ENCODE measurements at places on chromosomes 16 and 17.
A peak's percentile ranks its signal among the peaks of the same experiment; 100 is the strongest.

DNA sequence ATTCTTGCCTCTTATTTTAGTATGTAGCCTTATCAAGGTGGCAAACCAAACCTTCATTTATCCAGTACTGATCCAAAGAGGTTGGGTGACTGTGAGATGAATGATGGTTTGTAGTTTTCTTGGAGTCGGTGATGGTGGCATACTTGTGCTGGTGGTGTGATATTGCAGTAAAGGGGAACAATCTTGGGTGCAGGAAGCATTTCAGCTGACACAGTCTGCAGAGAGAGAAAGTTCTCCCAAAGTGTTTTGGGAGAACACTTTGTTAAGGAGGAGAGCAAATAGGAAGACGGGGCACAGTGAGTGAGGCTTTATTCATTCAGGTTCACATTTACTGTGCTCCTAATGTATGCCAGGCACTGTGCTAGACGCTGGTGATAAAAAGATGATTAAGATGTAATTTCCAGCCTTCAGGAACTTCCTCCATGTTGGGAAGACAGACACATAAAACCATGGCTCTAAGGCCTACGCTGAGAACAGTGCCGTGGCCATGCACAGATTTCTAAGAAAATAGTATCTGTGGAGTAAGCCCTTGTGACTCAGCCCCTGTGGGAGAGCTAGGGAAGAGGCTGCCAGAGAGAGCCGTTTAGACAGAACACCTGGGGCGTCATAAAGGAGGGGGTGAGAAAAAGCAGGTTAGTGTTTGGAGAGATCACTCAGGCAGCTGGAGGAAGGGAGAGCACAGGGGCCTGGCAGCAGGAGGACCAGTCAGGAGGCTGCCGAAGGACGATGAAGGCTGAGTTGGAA lies 13.8 kb downstream of the HEATR3 start:
- no peak for DNase-seq

DNA sequence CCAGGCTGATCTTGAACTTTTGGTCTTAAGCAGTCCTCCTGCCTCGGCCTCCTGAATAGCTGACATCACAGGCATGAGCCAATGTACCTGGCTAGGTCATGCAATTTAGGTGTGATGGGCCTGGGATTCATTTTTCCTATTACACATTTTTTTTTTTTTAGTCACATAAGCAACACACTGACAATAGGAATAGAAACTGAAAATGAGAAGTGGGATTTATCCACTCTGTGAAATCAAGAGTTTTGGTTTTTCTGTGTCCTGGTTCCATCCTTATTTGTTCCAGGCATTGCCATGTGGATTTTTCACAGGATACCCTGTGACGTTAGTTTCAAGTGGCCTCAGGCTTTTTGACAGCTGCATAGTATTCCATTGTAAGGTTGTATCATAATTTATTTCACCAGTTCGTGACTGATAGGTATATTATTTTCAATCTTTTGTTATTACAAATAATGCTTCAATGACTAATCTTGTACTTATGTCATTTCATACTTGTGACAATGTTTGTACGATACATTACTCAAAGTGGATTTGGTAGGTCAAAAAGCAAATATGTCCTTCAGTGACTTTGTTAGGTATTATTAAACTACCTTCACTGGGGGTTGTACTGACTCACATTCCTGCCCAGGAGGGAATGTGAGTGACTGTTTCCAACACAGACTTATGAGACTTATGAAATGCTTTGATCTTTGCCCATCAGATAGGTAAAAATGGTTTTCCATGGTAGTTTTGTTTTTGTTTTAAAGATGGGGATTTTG lies 10.6 kb downstream of the ADCY7 start:
- DNase-seq = no peak

- no peak for DNase-seq
Observed at GRCh38 chr17:49216953-49217650, 6.6 kb downstream of the ABI3 start.

GRCh38 chr16:30780549-30780948 lies 6.5 kb downstream of the ZNF629 start:
- DNase-seq = no peak

DNA sequence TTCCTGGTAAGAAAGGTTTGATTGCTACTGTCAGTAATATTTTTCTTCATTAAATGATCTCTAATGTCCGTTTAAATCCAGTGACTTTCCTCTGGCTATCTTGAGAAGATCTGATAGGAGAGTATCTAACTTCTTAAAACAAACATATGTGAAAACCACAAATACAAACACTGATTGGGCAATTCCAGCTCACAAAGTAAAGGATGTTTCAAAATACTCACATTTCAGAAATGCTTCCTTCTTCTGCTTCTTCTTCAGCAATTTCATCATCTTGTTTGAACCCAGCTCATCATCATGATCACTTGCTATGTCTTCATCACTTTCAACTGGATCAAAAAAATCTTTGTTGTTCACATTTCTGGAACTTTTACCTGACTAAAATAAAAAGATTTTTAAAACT lies 64.3 kb upstream of the RBL2 start:
- no peak for DNase-seq

GRCh38 chr16:11499295-11500089 lies 87.2 kb downstream of the LITAF start:
- DNase-seq = no peak

DNA sequence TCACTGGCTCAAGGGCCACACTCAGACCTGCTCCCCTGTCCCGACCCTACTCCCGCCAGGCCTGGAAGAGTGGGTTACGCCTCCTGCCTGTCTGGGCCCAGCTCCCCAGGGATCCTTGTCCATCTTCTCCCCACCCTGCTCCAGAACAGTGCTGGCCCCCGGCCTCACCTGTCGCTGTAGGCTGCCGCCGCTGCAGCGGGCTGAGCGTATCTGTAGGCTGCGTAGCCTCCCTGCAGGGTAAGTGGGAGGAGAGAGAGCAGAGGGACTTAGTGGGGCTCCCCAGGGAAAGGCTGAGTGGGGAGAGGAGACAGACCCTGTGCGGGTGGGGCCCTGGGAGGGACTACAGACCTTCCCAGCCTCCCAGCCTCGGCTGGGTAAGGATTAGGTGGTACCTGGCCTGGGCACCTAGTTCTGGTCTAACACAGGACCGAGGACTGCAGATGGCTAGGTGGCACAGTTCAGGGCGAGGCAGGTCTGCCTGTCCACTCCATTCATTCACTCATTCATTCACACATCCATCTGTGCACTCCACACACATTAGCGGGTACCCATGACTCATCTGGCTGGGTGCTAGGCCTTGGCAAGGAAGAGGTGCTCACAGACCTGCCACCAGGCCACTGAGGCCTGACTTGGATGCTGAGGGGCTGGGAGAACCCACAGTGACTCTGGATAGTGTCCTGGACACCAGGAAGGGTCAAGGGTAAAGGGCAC lies 20.9 kb downstream of the ENGASE start:
- no peak for DNase-seq

DNA sequence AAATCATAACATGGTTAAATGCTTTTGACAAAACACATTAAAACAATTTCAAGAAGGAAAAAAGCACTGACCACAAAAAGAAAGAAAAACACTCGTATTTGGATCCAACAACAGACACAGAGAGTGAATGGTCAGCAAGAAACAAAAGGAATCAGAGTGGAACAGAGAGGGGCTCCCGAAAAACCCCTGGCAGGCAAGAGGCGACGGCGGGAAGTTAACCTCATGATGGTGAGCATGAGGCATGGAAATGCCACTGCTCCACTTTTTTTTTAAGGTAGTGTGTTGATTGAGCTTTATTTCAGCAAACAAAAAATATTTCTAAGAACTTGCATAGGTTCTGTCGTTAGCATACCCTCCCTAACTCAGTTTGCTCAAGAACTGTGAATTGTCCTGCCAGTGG lies 32.1 kb upstream of the ST6GALNAC1 start:
- DNase-seq = no peak

DNA sequence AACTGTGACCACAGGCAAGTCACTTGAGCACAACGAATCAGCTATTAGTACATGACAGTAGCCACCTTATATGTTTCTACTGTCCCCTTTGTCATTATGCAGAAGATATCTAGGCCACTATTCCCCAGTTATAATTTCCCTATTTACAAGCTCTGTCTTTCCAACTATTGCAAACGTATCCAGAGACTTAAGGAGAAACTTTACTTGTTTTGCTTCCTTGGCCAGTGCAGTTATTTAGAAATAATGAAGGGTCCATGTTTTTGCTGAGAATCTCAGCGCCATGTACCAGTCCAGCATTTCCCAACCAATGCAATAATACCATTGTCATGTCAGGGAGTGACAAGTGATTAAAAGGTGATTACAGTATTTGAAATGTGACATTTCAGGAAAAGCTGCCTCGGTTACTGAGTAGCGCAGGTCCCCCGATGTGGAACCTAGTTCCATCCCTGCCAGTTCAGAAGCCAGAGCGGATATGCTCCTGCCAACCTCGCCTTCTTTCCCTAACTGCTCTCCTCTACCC lies 743 bp downstream of the ZNF624 start:
- DNase-seq = no peak

DNA sequence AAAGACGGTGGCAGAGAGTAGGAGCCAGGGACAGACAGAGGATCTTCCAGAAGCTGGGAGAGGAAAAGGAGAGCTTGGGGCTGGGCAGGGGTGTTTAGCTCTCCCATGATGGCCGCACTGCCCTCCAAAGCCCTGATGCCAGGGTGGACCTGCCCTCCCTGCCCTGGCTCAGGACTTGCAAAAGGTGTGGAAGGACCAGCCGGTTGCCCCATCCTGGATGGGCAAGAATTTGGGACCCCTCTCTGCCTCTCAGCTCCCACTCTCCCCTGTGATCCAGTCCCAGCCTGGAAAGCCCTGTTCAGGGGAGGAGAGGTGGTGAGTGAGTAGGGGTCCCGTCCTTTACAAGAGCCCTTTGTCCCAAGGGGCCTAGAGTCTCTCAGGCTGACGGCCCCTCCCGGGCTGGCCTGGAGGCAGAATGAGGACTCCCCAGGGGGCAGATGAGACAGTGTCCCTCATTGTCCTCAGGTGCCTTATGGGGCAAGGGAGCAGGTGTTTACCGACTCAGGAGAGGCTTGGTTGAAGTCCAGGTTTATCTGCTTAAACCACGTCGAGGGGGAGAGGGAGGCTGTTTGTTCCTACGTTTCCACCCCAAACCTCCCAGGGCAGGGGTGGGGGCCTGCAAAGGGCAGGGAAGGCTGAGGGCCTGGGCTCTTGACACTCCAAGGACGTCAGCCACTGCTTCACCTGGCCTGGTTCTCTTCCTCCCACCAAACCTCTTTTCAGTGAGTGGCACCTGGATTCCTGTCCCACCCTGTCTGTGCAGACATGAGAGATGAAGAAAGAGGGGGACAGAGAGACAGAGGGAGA lies 19.3 kb upstream of the ITGA3 start:
- DNase-seq = no peak

DNA sequence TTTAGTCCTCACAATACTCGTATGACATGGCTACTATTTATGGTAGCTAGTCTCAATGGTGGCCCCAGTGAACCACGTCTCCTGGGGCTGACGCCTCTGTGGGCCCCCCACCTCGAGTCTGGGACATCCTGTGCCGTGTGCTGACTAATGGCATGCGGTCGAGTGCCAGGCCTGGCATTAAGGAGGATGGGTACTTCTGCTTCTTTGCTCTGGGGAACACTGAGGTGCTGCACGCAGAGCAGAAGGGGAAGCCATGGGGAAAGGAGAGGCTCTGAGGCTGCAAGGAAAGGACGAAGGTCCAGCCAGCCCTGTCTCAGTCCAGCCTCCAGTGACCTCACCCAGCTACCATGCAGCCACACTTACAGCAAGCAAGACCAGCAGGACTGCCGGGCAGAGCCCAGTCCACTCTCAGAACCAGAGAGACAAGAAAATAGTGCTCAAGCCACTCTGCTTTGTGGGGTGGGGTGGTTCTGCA lies 5.7 kb upstream of the MPRIP start:
- no peak for DNase-seq

- DNase-seq = peak; percentile 85
Observed at GRCh38 chr17:40818733-40819527, 3.5 kb downstream of the KRT10 start.

DNA sequence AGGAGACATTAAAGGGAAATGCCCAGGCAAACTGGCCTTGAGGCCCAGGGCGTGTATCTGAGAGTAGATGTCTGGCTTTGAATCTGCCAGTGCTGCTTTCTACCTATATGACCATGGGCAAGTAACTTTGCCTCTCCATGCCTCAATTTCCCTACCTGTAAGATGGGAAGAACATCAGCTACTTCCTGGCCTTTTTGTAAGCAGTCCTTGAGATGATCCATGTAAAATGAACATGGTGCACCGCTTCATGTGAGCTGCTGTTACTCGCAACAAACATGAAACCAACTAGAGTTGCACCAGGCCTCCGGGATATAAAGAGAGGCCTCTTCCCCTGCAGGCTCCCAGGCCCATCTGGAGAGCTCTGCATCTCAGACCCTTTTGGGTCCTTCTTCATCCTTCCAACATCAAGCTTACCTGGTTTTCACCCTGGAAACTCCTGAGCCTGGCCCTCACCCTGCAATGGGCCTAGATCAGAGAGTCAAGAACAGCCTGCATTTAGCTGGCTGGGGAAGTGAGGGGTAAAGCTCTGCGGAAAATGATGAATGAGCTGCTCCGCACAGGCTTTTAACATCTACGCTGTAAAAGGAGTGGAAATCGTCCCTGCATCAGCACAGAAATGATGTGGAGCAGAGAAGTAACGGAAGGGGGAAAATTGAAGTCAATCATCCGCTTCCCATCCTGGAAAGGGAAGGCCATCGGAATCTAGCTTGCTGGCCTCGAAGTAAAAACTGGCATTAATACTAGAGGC lies 2.3 kb upstream of the MYH11 start:
- no peak for DNase-seq

DNA sequence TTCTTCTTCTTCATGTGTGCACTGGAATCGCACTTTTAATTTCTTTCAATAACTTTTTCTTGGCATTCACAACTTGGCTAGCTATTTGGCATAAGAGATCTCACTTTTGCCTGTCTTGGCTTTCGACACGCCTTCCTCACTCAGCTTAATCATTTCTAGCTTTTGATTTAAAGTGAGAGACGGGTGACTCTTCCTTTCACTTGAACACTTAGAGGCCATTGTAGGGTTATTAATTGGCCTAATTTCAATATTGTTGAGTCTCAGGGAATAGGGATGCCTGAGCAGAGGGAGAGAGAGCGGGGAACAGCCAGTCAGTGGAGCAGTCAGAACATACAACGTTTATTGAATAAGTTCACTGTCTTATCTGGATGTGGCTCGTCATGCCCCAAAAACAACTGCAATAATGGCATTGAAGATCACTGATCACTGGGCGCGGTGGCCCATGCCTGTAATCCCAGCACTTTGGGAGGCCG lies 200.3 kb downstream of the SEC14L1 start:
- DNase-seq = peak; percentile 21

- DNase-seq = no peak
Observed at GRCh38 chr17:64177311-64178010, 47.5 kb upstream of the ERN1 start.

DNA sequence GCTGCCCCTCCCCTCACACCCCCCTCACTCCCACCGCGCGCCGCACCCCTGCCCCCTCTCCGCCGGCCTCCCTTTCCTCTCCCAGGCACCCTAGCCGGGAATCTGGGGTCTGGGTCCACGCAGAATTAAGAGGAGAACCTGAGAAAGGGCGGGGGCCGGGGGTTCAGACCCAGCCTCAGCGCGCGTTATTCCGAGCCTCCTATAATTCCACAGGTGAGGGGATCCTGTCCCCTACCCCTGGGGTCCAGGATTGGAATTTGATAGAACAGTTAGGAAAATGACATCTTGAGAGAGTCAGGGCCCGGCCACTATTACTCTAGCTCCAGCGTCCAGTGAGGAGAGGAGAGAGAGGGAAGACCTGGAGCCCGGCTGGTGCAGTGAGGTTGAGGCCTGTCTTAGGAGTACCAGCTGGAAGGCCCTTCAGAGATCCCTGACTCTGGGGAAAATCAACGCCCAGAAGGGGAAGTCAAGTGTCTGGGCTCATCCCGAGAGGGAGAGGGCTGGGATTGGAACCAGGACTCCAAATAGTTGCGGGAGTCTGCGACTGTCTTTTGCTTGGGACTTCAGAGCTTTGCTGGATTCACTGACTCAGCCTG lies 17.3 kb downstream of the GRB7 start:
- DNase-seq = no peak

GRCh38 chr16:89320782-89321501 lies 103.4 kb downstream of the ZNF778 start:
- DNase-seq = no peak

All from stimulated activated CD4-positive, alpha-beta T cell treated with anti-CD3 and anti-CD28 coated beads, Interleukin-2, amount 100 ng/mL, for 24 hours (primary cell).